ENCODE measurements at places on chromosomes 1 and 21. TPM values are rescaled to one million over a fixed set of nuclear protein-coding genes. Genes with fewer than 3 reads are reported as not detected.

GRCh38 chr1:220876511-220877376, 2.5 kb upstream of the HLX start:
- peak; percentile 24 for DNase-seq

GRCh38 chr1:224884361-224884801, 45.1 kb upstream of the DNAH14 start:
- DNase-seq: no peak

DNA sequence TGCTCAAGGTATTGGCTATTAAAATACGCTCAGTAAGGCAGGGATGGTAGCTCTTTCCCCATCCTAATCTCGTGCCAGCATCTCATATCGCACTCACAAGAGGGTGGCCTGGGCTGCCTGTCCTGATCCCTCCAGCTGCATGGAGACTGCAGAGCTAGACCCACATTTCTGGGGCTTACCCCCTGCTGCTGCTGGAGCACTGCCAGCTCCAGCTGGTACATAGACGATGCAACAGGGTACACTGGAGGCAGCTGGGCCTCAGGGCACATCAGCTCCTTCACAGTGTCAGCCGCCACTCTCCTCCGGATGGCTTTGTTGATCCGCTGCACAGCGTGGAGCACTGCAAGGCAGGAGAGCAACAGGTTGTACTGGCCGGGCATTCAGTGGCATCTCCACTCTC, 16.0 kb downstream of the IQGAP3 start:
- no peak for DNase-seq

DNA sequence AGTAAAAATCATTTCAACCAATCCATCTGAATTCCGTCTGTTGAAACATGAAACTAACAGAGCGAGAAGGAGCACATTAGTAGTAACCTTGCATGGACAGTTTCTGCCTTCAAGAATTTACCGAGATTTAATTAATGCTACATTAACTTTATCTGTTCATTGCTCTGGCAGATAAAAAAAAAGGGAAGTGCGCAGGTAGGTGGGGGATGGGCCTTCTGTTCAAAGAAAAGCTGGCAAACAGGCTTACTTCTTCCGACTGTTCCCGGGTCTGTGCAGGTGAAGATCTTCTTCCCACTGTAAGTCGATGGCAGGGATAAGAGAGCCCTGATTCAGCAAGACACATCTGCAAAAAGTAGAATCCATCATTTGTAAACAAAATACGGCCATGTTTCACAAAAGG, 172.6 kb upstream of the DMRTA2 start:
- DNase-seq: no peak

DNA sequence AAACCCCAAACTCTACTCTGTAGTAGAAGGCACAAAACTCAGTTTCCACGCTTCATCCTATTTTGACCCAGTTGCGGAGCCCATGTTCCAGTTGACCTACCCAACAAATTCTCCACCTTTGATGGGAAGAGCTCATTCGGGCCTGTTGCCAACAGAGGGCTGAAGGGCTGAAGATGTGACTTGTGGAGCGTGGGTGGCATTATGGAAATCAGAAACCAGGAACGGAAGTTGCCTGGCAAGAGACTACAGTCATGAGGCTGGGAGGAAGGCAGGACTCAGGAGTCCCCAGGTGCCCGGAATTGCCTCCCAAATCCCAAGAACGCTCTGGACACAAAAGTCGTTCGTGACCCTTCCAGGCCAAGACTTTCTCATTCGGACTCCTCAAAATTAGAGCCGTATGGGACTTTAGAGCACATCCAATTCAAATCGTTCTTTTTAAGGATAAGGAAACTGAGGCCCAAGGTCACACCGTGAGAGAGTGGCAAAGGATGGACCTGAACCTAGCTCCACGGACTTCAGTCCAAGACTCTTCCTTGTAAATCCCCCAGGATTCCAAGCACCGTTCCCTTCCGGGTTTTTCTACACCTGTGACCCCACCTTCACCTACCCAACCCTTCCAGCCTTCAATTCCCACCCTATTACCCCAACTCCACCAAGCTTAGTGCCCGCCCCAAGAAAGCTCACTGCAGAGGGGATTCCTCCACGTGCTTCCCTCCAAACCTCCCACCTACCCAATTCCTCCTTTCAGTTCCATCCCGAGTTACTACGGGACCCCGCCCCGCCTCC, 739 bp downstream of the SMG5 start:
- DNase-seq: no peak

- no peak for DNase-seq
These were observed 121.6 kb upstream of the BARHL2 start for GRCh38 chr1:90838720-90839119.

- no peak for DNase-seq
These were observed 57.9 kb upstream of the IRF2BP2 start for GRCh38 chr1:234667600-234668576.

GRCh38 chr1:182644886-182645285, 39.5 kb downstream of the RGS8 start:
- DNase-seq: no peak

DNA sequence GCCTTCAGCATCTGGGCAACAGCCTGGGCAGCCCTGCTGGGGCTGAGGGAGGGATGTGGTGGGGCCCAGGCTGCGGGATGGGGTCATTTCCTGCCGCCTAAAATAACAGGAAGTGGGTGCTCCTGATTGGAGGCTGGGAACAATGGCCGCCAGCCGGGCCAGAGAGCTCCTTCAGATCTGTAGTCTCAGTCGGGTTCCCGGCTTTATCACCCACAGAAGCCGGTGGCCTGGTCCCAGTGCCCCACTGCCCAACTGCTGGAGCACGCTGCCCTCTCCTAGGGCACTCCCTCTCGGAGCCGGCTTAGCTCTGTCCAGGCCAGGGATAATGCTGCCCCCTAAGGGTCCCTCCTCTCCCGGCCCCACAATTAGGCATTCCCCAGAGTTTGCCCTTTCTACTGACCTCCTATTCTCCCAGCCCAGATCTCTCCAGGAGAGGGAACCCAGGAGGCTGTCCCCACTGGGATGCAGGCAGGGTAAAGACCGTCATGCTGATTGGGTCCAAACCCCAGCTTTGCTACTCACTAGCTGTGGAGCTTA, 5.1 kb downstream of the MAP7D1 start:
- DNase-seq: no peak

- DNase-seq: no peak
These were observed 93.0 kb downstream of the APP start for GRCh38 chr21:26077521-26077920.

- no peak for DNase-seq
These were observed 12.9 kb upstream of the GJA5 start for GRCh38 chr1:147773215-147773715.

GRCh38 chr1:156283521-156283920, 604 bp upstream of the TMEM79 start:
- DNase-seq: no peak

DNA sequence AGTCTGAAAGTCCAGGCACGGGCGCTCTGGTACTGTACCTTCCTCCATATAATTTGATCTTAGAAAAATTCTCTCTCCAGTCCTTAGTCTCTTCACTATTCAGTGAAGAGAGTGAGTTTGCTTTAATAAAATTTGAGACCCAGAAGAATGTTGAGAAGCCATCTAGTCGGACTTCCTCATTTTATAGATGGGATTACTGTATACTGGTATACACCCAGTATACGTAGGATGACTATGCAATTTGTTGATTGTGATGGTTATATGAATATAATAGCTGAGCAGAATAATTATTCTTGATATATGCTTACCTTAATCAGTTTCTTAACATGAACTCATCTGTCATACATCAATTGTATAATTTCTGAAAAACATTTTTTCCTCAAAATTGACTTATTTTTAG, 328.0 kb upstream of the B3GALT2 start:
- DNase-seq: no peak

GRCh38 chr1:112533029-112533428, 24.3 kb downstream of the WNT2B start:
- no peak for DNase-seq

DNA sequence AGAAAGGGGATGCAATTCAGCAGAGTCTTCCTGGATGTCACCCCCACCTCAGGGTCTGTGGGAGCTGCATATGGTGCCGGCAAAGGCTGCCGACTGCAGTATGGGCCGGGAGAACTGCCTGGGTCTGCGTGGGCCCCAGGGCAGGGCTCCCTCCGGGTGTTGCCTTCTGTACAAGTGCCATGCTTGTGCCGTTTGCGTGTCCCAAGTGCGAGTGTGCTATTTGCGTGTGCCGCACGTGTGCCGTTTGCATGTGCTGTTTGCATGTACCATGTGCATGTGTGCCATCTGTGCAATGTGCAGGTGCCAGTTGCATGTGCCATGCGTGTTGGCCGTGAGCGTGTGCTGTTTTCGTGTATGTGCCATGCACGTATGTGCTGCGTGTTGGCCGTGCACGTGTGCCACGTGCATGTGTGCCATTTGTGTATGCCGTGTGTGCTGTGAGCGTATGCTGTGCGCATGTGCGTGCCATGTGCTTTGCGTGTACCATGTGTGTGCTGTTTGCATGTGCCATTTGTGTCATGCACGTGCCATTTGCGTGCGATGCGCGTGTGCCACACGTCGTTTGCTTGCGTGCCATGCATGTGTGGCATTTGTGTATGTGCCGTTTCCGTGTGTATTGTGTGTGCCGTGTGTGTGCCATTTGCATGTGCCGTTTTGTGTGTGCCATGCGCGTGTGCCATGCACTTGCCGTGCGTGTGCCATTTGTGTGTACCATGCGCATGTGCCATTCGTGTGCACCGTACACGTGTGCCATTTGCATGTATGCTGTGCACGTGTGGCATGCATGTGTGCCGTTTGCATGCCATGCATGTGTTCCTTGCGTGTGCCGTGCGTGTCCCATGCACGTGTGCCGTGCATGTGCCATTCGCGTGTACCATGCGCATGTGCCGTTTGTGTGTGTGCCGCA, 1.5 kb upstream of the TAS1R3 start:
- DNase-seq: no peak

GRCh38 chr1:13799502-13800283, 99.7 kb downstream of the PRDM2 start:
- no peak for DNase-seq

DNA sequence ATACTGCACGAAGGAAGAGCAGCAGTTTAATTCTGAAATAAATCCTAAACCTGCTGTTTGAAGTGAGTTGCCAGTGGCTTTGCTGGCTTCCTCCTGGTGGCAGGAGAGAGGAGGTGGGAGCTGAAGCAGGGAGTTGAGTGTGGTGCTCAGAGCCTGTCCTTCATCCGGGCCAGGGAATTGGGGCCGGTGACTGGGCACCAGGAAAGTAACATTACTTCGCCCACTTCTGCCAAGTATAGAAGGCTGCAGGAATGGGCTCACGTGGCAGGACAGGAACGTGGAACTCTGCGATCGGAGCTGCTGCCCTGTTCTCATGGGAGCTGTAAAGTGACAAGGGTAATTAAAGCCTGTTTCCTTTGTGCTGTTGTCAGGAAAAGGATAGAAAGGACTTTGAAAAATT, 8.7 kb downstream of the TOR3A start:
- DNase-seq: no peak

- no peak for DNase-seq
These were observed 22.5 kb downstream of the ITPKB start for GRCh38 chr1:226716577-226716976.

GRCh38 chr1:197393105-197393504, 125.1 kb downstream of the CRB1 start:
- DNase-seq: no peak

DNA sequence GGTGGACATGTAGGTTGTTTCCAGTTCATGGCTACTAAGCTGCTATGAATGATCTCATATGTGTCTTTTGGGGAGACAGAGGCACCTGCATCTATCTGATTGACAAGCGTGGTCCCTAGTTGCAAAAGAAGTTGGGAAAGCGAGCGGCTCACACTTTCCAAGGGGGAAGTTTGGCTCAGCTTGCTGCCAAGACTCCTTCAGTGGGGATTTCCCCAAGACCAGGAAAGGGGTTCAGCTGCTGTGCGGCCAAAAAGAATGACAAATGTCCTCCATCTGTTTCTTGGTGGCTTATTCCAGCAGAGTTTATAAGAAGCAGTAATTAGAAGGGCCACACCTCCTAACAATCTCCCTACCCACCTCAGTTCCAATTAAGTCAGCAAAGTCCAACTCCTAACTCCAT, 128.5 kb upstream of the GALNT2 start:
- DNase-seq: no peak

The DHDDS gene
- 28.1 TPM for total RNA-seq

The ERICH3 gene
- 12.9 TPM for total RNA-seq

The LRRN2 gene
- 10.3 TPM for total RNA-seq

The RAP1GAP gene
- total RNA-seq: 37.1 TPM

The UHMK1 gene
- 30.4 TPM for total RNA-seq

The CYP4Z1 gene
- total RNA-seq: 1.1 TPM

The HUNK gene
- total RNA-seq: 3.0 TPM

The INAVA gene
- total RNA-seq: 3.5 TPM

The L1TD1 gene
- total RNA-seq: 2.5 TPM

Data from spinal cord (tissue), 10 donors.